NCI-H1694 treated with DMSO at 0.1 percent for 48 hours (cell line): ENCODE measurements at places on chromosomes 6 and 20.

GRCh38 chr6:35491558-35492257 is 5.2 kb downstream of the TEAD3 start:
- no peak for DNase-seq

- no peak for DNase-seq
These were observed 2.8 kb downstream of the ZNF512B start for GRCh38 chr20:63966944-63967322.

DNA sequence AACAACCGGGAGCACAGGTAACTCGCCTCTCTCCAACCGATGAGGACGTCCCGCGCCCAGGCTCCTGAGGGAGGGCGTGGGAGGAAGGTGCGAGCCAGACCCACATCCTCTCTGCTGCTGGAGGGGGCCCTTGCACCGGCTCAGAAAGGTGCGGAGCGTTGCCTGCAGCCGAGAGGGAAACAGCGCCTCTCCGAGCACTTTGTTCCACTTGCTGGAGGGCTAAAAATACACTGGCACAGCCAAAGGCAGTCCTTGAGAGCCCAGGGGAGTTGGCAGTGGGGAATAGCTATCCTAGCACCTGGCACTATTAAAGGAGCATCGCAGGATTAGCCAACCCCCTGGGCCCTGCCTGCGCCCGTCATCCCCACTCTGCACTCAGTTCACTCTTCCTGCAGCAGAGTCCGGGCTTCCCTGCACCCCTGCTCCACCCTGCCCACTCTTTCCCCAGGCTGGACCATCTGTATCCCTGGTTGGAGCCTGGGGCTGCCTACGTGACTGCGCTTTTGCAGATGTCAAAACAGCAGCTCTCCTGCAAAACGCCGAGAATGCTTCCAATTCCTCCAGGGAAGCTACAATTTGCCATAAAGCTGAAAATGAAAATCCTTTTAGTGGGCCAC is 108.9 kb downstream of the SNX5 start:
- no peak for DNase-seq

DNA sequence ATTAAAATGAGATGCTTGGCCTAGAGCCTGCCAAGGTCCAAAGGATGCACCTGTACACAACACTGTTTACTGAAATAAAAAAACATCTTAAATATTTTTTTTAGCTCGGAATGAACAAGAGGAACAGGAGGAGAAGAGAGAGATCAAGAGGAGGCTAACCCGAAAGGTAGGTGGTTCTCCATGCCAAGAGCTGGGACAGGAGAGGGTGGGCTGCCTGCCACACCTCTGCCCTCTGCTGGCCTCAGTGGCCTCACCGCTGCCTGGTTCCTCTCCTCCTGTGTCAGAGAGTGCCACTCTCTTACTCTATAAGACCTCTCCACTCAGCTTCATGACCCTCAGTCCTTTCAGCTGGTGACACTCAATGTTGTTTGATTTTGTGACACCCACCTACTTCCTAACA is 50.2 kb downstream of the TBC1D7 start:
- DNase-seq, result no peak

DNA sequence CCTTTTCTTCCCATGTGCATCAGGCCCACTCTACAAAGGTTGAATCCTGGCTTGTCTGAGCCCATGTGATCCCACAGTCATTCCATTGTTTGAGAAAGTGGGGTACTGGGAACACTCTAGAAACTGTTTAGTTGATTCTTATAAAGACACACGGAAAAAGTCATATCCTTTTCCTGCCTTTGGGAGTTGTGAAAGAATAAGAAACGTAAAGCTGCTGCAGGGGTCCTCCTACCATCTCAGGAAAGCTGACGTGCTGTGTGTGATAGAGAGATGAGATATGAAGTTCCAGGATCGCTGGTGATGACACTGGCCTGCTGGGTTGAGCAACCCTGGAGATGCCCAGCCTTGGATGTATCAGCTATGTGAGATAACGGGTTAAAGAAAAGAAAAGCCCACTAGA is 21.3 kb upstream of the HLA-DRB5 start:
- no peak for DNase-seq

GRCh38 chr20:37777988-37778659 is 84.3 kb downstream of the CTNNBL1 start:
- no peak for DNase-seq

DNA sequence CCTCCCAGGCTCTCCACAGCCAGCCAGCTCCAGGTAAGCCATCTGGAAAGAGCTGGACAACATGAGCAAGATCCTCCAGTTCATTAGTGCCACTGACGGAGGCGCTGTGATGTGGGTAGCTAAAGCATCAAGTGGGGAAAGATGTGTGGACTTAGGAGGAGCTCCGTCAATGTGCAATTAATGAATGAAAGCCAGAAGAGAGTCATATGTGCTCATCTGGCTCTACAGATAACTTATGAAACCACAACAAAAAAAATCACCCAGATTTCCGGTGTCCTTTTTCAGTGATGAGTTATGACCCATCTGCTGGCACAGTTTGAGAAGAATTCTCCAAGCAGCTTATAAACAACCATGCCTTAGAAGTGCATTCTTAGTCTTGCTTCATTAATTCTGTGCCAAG is 311.7 kb upstream of the PLCB4 start:
- DNase-seq, result no peak

DNA sequence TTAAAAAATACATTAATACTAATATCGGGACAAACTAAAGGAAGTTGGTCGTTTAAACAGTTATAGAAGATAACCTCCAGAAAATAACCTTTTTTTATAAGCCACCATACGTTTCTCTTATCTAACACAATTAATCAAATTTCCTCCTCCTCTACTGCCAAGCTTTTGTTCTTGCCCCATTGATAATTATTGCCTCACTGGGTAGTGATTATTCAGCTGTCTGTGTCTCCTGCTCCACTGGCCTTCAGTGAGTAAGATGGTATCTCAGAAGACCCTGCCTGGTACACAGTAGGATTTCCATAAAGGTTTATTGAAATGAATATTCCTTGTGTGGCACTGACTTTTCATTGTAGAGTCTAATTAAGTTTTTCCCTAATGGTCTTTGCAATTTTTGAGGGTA is 165.5 kb upstream of the SCGN start:
- no peak for DNase-seq

DNA sequence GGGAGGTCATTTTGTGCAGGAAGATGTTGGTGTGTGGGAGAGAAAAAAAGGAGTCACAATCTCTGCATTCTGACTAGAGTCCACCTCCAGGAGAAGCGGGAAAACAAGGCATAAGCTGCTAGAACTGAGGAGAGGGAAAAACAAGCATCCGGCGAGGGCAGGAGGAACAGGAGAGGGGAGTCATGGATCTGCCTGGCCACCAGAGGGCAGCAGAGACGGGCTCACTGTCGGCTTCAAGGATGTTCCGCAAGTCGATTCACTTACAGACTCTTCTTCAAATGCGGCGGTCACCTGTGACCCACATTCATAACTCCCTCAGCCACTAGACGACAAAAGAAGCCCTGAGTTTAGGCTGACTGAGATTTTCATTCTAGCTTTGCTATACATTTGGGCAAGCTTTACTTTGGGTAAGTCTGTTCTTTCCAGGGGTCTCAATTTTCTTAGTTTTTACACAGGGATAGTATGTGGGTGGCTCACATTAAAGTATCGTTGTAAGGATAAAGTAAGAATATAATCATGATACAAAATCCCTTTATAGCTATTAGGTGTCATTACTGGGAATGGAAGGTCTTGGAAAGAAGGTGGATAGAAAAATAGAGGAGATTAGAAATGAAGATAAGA is 6.6 kb upstream of the BTNL2 start:
- DNase-seq, result peak; percentile 46

DNA sequence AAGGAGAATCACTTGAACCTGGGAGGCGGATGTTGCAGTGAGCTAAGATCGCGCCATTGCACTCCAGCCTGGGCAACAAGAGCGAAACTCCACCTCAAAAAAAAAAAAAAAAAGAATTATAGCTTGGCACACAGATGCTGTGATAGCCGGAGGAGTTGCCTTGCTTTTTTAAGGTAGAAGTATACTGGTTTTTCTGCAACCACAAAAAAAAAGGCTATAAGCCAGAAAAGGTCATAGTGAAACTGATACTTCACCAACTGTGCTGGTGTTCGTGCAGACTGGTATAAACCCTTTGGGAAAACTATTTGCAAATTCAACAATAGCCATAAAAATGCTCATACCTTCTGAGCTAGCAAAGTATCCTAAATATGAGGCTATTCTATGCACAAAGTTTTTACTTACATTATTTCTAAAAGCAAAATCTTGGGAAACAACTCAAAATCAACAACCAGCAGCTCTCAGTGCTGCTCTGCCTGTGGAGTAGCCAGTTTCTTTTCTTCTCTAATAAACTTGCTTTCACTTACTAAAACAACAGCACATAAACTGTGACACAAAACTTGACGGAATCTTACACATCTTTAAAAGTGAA is 44.0 kb downstream of the B4GALT5 start:
- DNase-seq, result no peak

DNA sequence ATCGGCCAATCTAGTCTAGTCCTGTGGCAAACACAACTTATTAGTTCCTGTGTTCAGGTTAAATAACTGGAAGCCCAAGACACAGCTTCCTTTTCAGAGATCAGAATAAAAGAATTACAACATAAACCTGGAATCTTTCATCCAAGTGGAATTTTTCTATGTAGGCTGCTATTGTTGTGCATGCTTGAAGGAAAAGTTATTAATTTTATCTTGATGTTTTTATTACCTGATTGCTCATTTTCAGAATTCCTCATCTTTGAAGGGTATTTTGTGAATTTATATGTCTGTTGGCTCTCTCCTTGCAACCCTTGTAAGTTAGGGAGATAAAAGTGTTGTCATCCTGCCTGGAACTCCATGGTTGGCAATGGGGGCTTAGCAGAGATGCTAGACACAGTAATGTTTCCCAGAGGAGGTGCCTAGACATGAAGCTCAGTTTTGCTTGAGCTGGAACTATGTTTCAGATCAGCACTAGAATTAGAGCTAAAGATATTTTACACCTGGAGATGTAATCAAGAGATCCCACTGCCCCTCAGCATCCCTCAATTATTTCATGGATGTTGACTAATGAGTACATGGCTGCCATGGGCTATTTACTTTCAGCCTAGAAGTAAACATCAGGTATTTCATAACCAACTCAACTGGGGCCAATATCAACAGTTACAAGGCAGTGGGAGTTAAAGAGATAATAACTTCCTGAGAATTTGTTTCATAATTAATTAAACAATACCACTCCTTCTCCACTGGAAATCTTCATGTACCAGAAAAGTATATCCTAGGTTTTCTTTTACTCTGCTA is 367.0 kb upstream of the MARCKS start:
- no peak for DNase-seq

DNA sequence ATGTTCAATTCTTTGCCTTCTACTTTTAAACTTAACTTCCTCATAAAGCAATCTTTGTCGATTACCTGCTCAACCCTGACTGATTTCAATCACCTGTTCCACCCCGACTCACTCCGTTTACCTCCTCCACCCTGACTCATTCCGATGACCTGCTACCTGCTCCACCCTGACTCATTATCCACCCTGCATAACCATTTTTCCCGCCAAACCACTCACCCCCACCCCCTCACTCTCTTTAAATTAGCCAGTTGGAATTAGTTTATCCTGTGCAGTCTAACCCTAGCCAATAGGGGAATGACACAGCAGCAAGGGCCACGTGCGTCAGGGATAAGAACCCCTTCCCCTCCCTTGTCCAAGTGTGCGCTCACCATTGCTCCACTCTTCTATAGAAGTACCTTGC is 56.7 kb upstream of the MRAP2 start:
- DNase-seq, result no peak

GRCh38 chr6:5083813-5084359 is 1.3 kb upstream of the PPP1R3G start:
- DNase-seq, result no peak

DNA sequence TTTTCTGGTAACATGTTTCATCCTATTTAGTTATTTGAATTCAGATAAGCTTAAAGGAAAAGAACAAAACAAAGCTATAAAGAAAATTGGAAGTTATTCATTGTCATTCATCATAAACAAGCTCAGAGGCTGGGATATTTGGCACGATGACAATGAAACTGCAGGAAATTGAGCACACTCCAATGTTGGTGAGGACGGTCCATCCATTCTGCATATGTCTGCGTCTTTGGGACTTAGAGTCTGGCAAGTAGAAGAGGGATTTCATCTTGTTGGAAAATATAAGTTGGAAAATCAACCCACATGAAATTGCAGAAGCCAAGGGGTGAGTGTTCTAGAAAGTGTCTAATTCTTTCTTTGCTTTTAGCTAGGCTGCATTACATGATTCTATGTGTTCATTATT is 78.4 kb downstream of the HDGFL1 start:
- DNase-seq, result no peak

DNA sequence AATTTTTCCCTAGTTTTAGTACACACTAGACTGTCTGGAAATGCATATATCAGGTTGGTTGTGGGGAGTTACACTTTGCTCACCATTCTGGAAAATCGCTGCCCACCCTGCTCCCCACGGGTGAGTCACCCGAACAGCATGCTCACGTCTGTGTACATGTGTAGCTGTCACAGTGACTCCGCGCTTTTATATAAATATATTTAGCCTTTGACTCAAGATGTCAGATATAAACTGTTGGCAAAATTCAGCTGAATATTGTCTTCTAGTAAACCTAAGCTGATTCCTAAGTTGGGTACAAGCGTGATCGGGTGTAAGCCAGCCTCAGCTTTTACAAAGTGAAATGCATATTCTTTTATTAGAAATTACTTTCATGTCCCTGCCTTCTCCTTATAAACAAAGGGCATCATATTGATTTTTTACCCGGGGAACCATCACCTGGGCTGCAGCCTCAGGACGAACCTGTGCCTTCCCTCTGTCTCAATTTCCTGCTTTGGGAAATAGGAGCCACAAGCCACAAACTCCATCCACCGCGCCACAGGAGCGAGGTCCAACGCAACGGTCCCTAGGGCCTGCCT is 4.3 kb downstream of the SDCBP2 start:
- DNase-seq, result no peak

- DNase-seq, result no peak
These were observed 1324.4 kb upstream of the EYS start for GRCh38 chr6:67031451-67031850.

GRCh38 chr6:50791900-50792508 is 26.7 kb upstream of the TFAP2B start:
- peak; percentile 4 for DNase-seq

- no peak for DNase-seq
These were observed 195.0 kb upstream of the MAN1A1 start for GRCh38 chr6:119544325-119545175.

DNA sequence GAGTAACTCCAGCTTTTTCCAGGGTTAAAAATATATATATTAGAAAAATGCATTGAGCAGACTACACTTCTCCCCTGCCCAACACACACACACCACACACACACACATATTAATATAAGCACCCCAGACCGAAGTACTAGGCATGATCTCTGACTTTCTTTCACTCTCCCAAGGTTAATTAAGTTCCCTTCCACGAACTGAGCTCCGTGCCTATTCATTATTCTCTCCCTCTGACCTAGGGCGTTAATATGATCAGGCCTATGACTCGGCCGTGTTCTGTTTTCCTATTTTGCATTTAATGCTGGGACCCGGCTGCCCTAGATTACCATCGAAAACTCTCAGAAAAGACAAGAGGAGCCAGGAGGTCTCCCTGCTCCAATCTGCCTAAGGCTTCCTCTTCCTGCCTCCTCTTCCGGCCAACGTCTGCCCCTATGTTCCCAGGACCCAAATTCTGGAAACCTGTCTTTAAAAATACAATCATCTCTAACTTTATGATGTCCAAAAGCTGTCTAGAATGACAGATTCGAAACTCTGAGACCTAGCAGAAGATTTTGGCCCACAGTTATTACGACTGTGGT is 6.1 kb upstream of the POU3F2 start:
- no peak for DNase-seq

- no peak for DNase-seq
These were observed 40.8 kb upstream of the EPB41L1 start for GRCh38 chr20:36113566-36114250.
